ENCODE measurements at places on chromosomes 16 and 17. TPM values are rescaled to one million over a fixed set of nuclear protein-coding genes. Genes with fewer than 3 reads are reported as not detected.

The P2RX5 gene
- 23.8 TPM for total RNA-seq

The SLFN14 gene
- total RNA-seq = not detected

The DHRS7C gene
- not detected for total RNA-seq

The TNFRSF17 gene
- total RNA-seq = not detected

The C16orf74 gene
- 16.1 TPM for total RNA-seq

The TEN1 gene
- 21.7 TPM for total RNA-seq

The WNT9B gene
- not detected for total RNA-seq

The CRYBA1 gene
- not detected for total RNA-seq

Data from A549 treated with ZK216348 at 1 μM for 4 hours (cell line).